ENCODE measurements at places on chromosomes 11 and 22.

- DNase-seq = no peak
These were observed 741 bp upstream of the TALDO1 start for GRCh38 chr11:746289-747157.

DNA sequence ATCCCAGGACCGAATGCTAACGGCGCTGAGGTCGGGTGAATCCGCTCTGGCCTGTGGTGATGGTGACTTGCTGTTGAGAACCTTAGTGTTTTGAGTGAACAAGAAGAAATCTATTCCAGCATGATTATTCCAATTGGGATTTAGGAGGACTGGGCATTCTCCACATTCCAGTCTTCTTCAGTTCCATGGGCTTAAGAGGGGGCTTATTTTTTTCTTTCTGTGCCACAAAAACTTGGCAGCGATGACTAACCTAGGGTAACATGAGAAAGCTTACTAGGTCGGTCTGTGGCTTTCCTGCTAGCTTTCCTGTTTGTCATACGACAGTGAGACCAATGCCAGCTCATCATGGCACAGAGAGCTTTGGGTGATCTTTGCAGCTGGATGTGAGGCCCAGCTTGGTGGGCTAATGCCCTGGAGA is 62.9 kb upstream of the ATXN10 start:
- DNase-seq = no peak

- no peak for DNase-seq
These were observed 7.7 kb downstream of the SLC22A8 start for GRCh38 chr11:63007920-63008319.

- peak; percentile 84 for DNase-seq
These were observed 12.9 kb downstream of the TSPAN32 start for GRCh38 chr11:2314525-2315394.

GRCh38 chr22:37416827-37417226 is 10.5 kb downstream of the ELFN2 start:
- no peak for DNase-seq

DNA sequence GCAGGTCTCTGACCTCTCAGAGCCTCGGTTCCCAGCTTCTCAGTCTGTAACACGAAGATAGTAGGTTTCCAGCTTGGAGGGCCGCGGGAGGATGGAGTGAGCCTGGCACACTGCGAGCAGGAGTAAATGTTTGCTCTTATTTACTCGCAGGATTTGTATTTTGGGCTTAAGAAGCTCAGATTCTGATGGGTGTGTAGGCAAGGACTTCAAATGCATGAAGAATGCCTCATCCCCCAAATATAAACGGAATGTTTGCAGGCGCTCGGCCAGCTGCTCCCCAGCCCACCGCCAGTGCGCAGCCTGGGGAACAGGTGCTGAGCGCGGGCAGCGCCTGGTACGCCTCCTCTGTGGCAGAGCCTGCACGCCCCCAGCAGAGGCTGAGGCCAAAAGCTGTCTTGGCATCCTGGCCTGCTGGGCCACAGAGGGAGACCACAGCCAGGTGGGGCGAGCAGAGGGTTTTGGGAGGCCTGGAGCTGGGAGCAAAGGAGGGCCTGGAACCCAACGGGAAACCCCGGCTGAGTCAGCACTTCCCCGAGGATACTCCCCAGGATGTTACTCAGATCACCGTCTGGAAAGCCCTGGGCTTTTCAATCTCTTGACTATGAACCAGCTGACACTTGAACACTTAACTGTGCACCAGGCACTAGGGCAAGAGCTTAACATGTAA is 9.4 kb downstream of the EHD1 start:
- DNase-seq = no peak

DNA sequence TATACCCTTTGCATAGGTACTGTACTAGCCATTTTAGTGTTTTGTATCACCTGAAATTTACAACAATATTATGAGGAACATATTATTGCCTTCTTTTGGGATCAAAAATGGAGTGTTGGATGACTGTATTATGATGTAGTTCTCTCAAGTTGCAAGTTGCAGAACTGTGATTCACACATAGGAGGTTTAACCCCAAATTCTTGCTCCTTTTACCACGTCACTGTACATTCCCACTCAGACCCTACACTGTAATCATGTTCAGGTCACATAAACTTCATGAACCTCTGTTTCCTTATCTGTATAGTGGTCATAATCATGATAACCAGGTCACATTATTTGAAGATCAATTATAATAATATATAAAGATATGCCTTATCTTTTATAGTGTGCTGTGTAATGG is 925.1 kb upstream of the TENM4 start:
- DNase-seq = no peak

GRCh38 chr11:72305891-72306585 is 62.1 kb upstream of the PHOX2A start:
- peak; percentile 8 for DNase-seq

GRCh38 chr22:28394513-28395110 is 285.0 kb downstream of the TTC28 start:
- peak; percentile 57 for DNase-seq

GRCh38 chr11:134275188-134275533 is 1.0 kb upstream of the GLB1L3 start:
- no peak for DNase-seq

DNA sequence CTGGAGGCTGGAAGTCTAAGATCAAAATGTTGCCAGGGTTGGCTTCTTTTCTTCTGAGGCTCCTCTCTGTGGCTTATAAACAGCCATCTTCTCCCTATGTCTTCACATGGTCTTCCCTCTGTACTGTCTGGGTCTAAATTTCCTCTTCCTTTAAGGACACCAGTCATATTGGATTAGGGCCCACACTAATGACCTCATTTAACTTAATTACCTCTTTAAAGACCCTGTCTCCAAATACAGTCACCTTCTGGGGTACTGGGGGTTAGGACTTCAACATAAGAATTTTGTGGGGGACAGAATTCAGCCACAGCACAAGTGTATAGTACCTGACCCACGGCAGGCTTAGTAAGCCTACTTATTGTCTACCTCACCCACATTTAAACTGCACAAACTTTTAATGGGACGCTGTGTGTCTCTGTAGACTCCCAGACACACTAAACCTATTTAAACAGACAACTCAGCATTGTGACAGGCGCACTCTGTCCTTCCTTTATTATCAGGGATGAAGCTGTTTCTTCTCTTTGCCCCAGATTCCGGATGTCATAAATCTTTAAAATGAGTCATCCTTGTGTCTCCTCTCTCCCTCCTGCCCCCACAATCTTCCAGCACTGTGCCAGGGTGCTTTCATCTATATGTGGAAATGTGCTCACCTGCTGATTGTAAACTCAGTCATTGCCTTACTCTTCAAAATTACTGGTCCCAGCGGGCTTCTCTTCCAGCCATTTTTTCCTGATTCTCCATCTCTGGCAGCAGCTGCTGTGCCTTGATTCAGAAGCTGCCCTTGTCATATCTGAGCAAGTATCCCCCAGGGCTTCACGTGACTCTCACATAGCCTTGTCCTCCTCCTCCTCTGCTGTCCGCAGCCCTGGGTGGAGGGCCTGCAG is 5.4 kb upstream of the MAPK8IP1 start:
- DNase-seq = no peak

DNA sequence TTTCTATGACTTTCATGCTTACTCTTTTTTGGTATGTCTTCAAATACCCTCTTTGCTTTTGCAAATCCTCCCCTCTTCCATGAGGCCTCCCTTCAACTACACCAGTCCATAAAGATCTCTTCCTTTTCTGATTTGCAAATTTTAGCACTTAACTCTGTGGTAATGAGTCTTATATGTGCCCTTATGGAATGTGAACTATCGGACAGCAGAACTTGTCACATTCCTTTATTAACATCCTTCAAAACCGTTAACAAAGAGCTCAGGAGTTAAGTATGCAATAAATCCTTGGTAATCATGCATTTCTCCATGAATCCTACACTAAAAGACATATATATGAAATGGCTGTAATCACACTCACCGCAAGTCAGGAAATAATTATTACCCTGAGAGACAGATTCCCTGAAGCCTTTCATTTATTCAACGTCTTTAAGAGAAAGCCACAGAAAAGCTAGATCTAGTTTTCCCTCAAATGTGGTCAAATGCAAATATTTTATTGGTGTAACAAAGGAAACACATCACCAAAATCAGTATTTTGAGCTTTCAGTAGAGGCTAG is 7.4 kb downstream of the CLNS1A start:
- no peak for DNase-seq

- DNase-seq = no peak
These were observed 2.2 kb upstream of the BCO2 start for GRCh38 chr11:112173152-112173551.

DNA sequence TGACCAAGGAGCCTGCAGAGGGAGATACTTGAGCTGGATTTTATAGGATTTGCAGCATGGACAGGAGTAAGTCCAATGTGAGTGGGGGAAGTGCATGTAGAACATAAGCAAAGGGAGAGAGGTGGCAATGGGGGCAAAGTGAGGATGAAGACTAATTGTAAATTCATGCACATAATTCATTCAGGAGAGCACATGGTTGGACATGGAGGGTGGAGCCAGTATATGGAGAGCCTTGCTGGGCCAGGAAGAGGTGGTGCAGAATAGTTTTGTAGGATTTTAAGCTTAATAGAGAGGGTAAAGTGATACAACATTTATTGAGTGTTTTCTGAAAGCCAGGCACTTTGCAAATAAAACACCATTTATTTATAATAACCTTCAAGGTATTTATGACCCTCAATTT is 274.3 kb upstream of the C11orf87 start:
- no peak for DNase-seq

DNA sequence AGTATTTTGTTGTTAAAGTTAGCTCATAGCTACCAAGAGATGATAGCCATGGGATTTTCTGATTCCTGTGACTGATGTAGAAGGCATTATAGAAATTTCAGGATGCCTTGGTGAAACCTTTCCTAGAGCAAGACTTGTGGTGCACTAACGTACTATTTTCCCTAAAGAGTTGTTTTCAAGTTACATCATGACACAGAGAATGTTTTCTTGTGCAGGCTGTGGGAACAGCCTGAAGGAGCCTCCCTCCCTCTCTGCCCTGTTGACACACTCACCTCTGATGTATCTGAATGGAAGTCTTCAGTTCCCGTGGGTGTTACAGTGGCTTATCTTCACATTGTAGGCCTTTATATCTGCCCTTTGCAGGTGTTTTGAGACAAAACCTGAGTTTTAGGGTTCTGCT is 121.6 kb downstream of the LDLRAD3 start:
- DNase-seq = no peak

DNA sequence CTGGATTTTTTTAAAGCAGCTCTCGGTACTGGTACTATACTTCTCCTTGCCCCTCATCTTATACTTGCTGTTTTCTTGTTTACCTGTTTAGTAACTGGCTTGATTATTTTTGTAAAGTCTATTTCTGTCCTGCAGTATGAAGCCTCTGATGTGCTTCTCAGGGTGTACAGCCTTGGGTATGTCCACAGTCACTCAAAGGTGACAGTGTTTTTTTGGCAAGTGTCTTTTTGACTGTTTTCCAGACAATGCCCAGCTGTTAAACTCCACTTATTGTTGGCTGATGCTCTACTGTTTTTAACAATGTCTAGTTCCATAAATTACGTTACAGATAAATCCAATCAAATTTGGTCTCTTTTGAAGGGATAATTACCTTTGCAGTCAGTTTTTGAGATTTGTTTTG is 475.2 kb downstream of the JRKL start:
- no peak for DNase-seq

DNA sequence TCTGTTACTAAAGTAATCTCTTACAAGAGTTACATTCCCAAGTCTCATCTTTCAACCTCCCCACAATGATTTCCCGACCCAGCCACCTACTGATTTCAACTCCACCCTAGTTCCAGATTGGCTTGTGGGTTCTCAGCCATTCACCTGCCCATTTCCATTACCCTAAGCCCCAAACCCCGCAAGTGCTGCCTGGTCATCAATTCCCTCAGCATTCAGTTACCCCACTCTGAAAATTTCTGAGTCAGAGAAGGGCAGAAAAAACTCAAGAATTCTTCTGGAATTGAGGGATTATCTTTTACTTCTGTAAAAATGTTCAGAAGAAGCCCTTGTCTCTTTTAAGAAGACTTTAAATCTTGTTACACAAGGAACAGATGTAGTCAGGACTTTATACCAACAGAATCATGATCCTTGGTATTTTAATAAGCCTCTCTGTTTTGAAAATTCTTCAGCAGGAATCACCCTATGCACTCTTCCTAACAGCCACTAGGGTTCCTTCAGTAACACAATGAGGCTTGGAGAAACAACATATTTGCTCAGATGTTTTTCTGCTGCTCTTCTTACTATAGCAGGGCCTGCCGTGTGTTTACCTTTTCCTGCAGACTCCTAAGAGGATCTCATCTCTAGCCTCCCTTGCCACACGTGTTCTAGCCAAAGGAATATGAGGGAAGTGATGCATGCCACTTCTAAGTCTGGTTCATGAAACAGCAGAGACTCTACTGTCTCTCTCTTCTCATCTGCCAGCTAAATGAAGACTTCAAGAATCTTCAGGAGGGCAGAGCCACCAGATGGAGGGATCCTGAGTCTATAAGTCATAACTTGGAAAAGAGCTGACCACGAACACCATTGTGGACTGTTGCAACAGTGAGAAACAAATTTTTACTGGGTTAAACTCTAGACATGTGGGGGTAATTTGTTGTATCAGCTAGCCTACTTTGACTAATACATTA is 29.3 kb upstream of the PAMR1 start:
- DNase-seq = no peak

GRCh38 chr22:29639096-29639495 is 35.7 kb downstream of the NF2 start:
- DNase-seq = no peak

DNA sequence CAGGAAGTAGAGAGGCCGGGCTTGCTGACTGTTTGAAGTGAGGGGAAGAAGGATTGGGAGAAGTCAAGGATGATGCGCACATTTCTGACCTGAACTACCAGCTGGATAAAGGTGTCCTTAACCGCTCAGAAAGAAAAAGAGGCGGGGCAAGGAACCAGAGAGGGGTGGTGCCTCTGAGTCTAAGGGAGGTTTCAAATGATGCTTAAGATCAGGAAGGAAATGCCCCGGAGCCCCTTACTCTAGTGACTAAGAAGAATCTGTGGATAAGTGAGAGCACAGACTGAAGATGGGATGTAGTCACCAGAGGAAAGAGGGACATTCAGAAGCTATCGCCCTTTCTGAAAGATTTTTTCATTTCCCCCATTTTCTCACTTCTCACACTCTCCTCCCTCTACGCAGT is 12.7 kb downstream of the DCHS1 start:
- no peak for DNase-seq

DNA sequence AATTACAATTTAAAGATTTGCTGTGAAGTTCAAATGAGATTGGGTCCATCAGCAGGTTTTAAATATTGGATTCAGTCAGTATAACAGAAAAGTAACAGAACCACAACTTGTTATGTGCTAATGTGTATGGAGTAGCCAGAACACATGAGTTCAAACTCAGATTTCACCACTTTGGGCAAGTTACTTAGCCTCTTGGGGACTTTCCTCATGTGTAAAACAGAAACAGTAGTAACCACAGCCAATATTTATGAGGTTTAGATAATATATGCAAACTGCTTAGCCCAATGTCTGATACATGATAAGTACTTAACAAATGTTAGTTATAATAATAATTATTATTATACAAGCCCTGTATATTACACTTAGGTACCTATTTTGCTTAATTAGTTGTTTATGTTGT is 21.8 kb upstream of the SLC5A12 start:
- no peak for DNase-seq

- no peak for DNase-seq
These were observed 1.6 kb downstream of the SPI1 start for GRCh38 chr11:47376525-47377371.
